ENCODE measurements at places on chromosomes 1 and 21. TPM values are rescaled to one million over a fixed set of nuclear protein-coding genes. Genes with fewer than 3 reads are reported as not detected.

Gene AMY2B
- total RNA-seq = 15.8 TPM

Gene CGN
- total RNA-seq = 0.13 TPM

Gene CRP
- not detected for total RNA-seq

Gene LORICRIN
- total RNA-seq = not detected

Gene RNU1-2
- 6,165 TPM for total RNA-seq

Gene SAMD13
- 0.61 TPM for total RNA-seq

Gene CLCA1
- total RNA-seq = 0.29 TPM

Gene PEF1
- 47.9 TPM for total RNA-seq

Gene TIAM1
- 10.4 TPM for total RNA-seq

Gene HTR6
- not detected for total RNA-seq

Gene NBPF6
- not detected for total RNA-seq

Gene TMEM240
- 1.4 TPM for total RNA-seq

Gene OR2L8
- not detected for total RNA-seq

Gene NBPF4
- total RNA-seq = not detected
